ENCODE measurements at places on chromosomes 16 and 17.
A peak's percentile ranks its signal among the peaks of the same experiment; 100 is the strongest.

DNA sequence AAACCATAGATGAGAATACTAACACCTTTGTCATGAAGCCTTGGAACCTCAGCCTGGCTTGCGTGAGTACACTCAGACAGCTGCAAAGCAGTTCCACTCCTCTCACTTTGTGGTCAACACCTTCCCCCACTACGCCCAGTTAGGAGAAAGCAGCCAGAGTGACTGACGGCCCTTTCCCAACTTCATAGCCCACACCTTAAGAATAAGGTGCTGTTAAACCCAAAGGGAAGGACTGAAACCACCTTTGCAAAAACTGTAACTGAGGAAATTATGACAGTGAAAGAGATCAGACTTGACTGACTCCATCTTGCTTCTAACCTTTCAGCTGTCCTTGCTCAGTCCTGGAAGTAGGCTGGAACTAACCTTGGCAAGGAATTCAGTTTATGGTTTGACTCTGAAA, 13.7 kb downstream of the N4BP1 start:
- no peak for DNase-seq

- DNase-seq: no peak
These were observed 211.4 kb downstream of the GRIN2A start for GRCh38 chr16:9970796-9971195.

GRCh38 chr16:55282441-55282840, 41.6 kb upstream of the IRX6 start:
- no peak for DNase-seq

GRCh38 chr16:87101903-87102302, 215.3 kb downstream of the C16orf95 start:
- no peak for DNase-seq

DNA sequence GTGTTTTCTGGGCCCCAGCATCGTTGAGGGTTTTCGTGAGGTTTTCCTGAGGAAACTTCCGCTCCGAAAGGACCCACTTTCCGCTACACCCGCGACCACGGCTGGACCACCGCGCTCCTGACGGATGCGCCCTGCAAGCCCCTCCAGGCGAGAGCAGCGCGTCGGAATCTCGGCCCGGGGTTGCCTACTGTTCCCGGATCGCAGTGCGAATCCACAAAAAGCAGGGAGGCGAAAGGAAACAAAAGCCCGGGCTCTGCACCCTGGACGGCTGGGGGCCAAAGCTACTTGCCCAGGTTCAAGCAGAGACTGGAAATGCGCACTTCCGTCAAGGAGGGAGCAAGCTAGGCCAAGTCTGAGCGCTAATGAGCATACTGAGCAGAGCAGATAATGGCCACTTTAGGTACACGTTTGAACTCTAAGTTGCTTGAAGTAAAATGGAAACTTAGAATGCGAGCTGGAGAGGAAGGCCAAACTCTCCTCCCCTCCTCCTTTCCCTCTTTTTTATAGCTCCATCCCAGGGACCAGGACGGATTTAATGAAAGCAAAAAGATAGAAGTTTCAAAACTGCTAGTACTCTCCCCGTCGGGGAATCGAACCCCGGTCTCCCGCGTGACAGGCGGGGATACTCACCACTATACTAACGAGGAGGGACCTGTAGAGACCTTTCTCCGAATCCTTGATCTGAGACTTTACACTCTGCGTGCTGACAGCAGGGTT, 11.4 kb upstream of the AURKB start:
- peak; percentile 81 for DNase-seq

DNA sequence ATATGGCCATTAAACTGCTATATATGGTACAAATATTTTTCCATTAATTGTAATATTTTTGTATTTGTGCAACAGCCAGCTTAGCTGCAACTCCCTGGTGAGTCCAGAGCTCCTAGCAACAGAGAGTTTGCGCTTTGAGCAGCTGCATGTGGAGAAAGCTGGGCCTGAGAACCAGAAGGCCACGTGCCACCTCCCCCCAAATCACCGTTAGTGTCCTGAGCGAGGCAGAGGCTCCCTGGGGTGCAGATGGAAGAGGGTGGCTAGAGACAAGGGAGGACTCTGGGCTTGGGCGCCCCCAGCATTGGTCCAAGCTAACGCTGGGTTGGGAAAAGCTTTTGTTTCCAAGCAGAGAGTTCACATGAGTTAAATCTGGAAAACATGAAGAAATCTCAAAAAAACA, 41.6 kb downstream of the HSBP1 start:
- DNase-seq: no peak

- no peak for DNase-seq
These were observed 2.8 kb downstream of the MARVELD3 start for GRCh38 chr16:71628810-71629209.

DNA sequence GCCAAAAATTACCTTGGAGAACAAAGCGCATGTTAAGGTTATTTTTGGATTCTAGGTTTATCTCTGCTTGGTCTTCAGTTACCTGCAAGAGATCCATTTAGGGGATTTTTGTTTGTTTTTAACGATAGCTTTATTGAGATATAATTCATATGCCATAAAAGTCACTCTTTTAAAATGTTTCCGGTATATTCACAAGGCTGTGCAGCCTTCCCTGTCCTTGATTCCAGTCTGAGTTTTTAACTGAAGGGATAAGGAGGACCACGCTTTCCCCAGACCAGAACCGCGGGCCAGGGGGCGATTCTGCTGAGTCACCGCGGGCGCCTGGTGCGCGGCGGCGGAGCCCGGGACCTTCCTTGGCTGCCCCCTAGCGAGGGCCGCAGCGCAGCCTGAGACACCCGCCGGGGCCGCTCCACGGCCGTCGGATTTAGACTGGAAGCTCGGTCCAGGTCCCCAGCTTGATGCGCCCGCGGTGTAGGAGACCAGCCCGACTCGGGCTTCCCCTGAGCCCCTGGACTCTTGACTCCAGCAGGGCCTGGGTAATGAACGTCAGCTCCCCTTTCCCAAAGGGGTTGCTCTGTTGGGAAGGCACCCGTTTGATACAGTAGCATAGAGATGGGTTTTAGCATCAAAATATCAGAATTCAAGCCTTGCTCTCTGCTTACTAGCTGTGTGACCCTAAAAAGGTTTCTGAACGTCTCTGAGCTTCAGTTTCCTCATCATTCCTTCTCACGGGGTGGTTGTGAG, 50.0 kb upstream of the STH start:
- no peak for DNase-seq

GRCh38 chr17:51128076-51128475, 7.4 kb upstream of the SPAG9 start:
- DNase-seq: no peak

DNA sequence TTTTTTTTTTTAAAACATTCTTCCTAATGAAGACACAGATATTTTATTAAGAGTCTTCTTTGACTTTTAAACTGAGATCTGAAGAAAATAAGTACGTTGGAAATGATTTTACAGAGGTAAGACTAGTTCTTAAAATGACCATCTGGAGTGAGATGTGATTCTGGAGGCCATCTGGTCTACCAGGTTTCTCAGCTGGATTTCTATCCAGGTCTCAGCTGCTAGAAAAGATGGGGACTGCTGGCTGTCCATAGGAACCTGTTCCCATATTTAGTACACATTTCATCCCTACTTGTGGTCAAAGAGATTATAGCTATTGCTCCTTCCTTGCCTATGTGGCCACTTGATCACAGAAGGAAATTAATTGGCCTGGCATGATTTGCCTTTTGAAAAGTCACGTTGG, 12.2 kb downstream of the PMFBP1 start:
- no peak for DNase-seq

GRCh38 chr17:7436556-7437368, 1.5 kb downstream of the TMEM102 start:
- DNase-seq: no peak

DNA sequence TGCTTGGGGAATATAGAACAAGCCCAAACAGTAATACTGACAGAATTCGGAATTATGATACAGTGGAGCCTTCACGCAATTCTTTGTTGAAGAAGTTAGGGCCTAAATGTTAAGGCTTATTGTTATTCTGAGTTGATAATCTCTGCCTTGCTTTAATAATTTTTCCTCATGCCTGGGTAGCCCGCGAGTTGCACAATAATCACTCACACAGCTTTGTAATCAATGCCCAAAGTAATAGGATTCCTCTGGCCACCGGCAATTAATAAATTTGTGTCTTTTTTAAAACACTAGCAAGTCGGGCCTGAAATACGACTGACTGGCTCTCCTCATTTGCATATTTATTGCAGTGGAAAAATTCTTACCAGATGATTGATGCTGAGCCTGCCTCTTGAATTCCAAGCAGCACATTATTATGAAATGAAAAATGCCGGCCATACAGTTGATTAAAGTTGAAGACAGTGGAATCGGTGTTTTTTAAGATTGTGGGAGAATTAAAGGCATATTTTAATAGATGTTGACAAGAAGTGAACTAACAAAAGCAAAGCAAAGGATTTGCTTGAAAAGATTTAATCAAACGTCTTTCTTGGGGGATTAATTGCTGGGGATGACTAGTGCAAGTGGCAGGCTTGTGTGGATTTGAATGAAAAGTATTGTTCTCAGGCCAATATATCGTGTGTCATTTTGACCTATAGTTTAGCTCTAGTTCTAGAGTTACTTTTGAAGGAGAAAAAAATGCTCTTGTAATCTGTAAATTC, 30.2 kb downstream of the AATF start:
- DNase-seq: no peak

All from thoracic aorta (tissue), 2 donors.